ENCODE measurements at places on chromosomes 5 and 9. TPM values are rescaled to one million over a fixed set of nuclear protein-coding genes. Genes with fewer than 3 reads are reported as not detected.

DNA sequence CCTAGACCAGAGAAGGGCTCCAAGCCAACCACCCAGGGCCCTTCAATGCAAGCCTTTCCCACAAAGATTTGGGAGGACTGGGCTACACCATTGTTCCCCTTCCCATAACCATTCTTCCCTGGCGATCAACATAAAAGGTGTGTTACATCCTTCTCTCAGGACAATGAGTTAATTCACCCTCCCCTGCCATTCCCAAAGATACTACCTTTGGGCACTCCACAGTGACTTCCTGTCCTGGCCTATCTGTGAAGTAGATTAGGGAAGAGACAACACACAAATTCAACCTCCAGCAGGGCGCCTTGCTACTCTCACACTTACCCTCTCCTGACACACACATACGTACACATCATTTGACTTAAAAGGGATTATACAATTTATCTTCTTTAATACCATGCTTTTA, 23.2 kb upstream of the IL17B start:
- no peaks in the 10 kb centered on the region for H3K36me3 ChIP-seq
- no peak overlapping the region for H3K27ac ChIP-seq
- no peak for DNase-seq
- no peaks in the 10 kb centered on the region for H3K4me1 ChIP-seq

Gene ADAMTSL2
- not detected for total RNA-seq

DNA sequence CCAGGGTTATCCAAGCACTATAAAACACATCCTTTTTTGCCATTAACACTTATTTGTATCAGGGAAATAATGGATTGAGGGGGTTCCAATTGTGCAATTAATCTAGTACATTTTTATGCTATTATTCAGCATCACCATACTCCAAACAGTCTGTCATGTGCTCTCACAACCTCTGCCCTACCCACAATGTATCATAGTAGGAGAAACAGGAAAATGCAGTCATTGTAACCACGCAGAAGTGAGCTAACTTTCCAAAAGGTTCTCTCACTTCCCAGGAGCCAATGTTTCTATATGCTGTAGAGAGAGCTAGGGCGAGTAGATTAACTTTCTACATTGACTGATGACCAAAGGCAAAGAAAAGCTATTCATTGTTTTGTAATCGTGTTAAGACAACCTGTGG, 29.8 kb downstream of the DAB2 start:
- no peaks in the 10 kb centered on the region for H3K36me3 ChIP-seq
- no peak for DNase-seq
- H3K4me3 ChIP-seq = no peak overlapping the region
- peaks cover 2% of the 10 kb centered on the region for H3K27me3 ChIP-seq

GRCh38 chr5:156181656-156182055, 145.3 kb upstream of the SGCD start:
- H3K4me3 ChIP-seq = no peak overlapping the region
- H3K36me3 ChIP-seq = no peaks in the 10 kb centered on the region
- H3K27ac ChIP-seq = no peak overlapping the region
- no peaks in the 10 kb centered on the region for H3K4me1 ChIP-seq
- DNase-seq = no peak

Gene PCDHB7
- total RNA-seq = not detected

- H3K36me3 ChIP-seq = no peaks in the 10 kb centered on the region
- DNase-seq = no peak
- no peak overlapping the region for H3K27ac ChIP-seq
- no peak overlapping the region for H3K4me3 ChIP-seq
- H3K27me3 ChIP-seq = no peaks in the 10 kb centered on the region
- no peaks in the 10 kb centered on the region for H3K4me1 ChIP-seq
These were observed 60.2 kb downstream of the PPARGC1B start for GRCh38 chr5:149790276-149790675.

GRCh38 chr9:26811106-26811505, 81.5 kb downstream of the CAAP1 start:
- H3K27ac ChIP-seq = no peak overlapping the region
- H3K4me1 ChIP-seq = no peaks in the 10 kb centered on the region
- H3K4me3 ChIP-seq = no peak overlapping the region

DNA sequence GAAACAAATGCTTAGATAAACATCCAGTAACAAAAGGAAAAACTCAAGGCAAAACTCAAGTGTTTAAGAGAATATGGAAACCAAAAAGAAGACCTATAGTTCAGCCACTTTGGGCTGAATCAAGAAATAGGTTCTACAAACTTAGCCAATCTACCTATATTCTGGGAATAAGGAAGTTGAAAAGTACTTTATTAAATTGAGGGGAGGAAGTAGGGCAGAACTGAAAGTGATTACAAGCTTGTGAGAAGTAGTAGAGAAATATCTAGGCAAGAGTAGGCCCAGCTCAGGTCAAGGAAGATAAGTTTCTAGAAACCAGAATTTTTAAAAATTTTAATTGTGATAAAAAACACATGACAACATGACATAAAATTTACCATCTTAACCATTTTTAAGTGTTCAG, 384.8 kb upstream of the PCSK5 start:
- H3K36me3 ChIP-seq = no peaks in the 10 kb centered on the region
- DNase-seq = no peak
- no peak overlapping the region for H3K27ac ChIP-seq
